ENCODE measurements at places on chromosomes 2 and 18. TPM values are rescaled to one million over a fixed set of nuclear protein-coding genes. Genes with fewer than 3 reads are reported as not detected.

DNA sequence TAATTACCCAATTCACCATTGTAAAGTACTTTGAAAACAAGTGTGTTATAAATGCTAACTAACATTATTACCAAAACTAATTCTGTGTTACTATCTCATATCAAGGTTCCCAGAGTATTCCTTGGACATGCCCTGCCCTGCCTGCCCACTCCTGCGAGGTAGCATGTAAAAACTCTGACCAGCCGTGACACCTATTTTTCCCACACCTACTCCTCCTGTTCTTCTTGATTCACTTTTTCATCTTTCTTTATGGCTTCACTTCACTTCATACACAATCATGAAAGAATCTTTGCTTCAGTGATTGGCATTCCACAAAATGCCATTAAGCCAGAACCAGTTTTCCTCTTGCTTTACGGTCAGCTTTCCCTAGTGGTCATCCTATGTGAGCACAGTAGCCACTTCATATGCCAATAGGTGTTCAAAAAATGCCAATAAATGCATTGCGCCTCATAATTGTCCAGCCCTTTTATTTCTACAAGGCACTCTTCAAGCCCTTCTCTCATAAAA, 42.6 kb upstream of the SETBP1 start:
- peaks cover 37% of the 10 kb centered on the region for H3K4me1 ChIP-seq
- DNase-seq, result no peak
- H3K27me3 ChIP-seq, result no peaks in the 10 kb centered on the region
- no peak overlapping the region for H3K4me3 ChIP-seq

- H3K4me3 ChIP-seq, result no peak overlapping the region
- no peaks in the 10 kb centered on the region for H3K36me3 ChIP-seq
- H3K27me3 ChIP-seq, result peaks cover 15% of the 10 kb centered on the region
- H3K27ac ChIP-seq, result no peak overlapping the region
Measured at GRCh38 chr2:206736935-206737334, 18.7 kb upstream of the DYTN start.

PRSS56 gene
- not detected for total RNA-seq

DNA sequence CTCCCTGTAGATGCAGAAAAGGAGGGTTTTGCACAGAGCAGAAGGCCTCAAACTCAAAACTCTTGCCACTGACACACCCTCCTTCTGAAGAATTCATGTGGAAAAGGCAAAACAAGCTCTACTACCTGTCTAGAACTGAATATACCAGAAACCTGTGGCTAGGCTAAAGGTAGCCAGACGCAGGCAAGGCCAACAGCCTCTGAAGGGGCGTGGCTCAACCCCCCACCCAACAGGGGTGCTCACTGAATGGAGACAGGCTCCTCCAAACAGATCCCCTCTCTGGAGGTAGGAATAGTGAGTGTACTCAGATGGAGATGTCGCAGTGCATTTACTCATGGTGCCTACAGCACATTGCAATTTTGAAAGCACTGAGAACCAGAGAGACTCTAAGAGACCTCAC, 3.0 kb upstream of the STK17B start:
- H3K4me3 ChIP-seq, result no peak overlapping the region
- H3K27me3 ChIP-seq, result no peaks in the 10 kb centered on the region
- DNase-seq, result no peak
- no peak overlapping the region for H3K27ac ChIP-seq

All from osteocyte (in vitro differentiated cells).